ENCODE measurements at places on chromosomes 12 and 14.

DNA sequence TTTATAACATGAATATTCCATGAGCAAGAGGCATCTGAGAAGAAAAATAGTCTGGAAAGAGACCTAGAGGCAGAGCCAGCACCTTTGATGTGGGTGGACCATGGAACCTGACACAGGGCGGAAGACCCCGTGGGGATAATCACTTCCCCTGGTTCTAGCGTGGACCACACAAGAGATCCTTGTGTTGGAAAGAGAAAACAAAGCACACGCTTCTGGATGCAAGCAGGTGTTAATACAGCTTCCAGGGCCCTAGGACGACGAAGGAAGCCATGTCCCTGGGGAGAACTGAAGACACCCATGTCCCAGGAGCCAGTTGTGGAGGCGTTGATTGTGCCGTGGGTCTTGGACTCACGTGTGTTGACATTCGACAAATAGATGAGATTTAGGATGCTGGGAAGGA is 102.9 kb downstream of the ADGRD1 start:
- no peak for DNase-seq

DNA sequence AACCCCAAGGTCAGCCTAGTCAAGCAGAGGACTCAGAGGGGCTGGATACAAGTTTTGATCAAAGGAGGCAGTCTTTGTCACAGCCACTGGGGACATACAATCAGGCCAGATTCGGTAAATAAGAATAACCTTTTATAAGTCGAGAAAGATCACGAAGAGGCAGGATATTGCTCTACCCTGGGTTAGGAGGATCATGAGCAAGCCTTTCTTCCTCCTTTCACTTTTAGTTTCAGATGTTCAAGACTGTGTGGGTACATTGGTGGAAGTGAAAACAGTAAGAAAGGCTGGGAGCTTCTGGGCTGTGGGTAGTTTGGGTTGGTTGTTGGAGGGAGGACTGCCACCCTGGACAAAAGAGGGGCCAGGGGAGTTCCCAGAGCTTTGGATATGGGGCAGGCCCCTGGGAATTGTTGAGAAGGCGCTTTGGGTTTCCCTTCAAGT is 127.7 kb downstream of the SNAPC1 start:
- no peak for DNase-seq

GRCh38 chr12:6961278-6961694 is 9.2 kb downstream of the PHB2 start:
- DNase-seq = no peak

DNA sequence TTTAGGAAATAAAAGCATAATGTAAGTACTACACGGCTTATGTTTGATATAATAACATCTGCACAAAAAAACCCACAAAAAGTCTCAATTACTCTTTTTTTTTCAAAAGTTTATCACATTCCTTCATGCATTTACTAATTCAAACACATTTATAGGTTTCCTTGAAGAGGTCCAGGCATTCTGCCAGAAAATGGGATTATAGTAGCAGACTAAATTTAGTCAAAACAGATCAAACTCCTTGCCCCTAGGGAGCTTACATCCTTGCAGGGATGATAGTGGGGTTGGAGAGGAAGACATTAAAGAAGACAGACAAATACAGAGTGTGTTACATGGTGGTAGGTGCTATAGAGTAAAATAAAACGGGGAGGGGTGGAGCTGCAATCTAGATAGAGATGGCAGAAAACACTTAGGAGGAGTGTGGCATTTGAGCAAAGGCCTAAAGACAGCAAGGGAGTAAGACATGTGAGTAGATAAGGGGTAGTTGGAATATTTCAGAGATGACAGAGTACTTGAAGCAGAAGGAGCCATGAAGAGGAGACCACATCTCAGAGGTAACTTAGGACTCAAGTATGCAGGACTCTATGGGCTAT is 266.9 kb downstream of the PPFIA2 start:
- DNase-seq = no peak

GRCh38 chr12:132185705-132186104 is 41.4 kb downstream of the NOC4L start:
- no peak for DNase-seq

GRCh38 chr12:126362493-126362892 is 1297.3 kb downstream of the AACS start:
- DNase-seq = no peak

DNA sequence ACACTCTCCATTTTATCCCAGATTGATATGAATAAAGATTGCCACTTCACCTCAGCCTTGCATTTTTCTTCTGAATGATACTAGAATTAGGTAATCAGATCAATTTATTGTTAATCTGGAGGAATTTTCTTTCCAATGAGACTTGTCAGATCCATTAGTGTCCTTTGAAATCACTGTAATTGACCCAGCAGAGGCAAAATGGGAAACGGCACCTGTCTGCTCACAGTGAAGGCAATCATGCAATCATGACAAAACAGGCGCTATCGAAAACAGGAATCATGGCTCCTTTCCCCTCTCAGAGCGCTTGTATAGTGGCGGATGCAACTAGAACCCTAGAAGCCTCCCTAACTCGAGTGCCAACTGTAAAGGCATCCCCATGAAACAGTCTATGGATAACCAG is 417.6 kb downstream of the GALC start:
- no peak for DNase-seq

- DNase-seq = no peak
Measured at GRCh38 chr14:105851716-105852377, 325.5 kb downstream of the TMEM121 start.

GRCh38 chr12:88805692-88806091 is 225.4 kb upstream of the KITLG start:
- DNase-seq = no peak

DNA sequence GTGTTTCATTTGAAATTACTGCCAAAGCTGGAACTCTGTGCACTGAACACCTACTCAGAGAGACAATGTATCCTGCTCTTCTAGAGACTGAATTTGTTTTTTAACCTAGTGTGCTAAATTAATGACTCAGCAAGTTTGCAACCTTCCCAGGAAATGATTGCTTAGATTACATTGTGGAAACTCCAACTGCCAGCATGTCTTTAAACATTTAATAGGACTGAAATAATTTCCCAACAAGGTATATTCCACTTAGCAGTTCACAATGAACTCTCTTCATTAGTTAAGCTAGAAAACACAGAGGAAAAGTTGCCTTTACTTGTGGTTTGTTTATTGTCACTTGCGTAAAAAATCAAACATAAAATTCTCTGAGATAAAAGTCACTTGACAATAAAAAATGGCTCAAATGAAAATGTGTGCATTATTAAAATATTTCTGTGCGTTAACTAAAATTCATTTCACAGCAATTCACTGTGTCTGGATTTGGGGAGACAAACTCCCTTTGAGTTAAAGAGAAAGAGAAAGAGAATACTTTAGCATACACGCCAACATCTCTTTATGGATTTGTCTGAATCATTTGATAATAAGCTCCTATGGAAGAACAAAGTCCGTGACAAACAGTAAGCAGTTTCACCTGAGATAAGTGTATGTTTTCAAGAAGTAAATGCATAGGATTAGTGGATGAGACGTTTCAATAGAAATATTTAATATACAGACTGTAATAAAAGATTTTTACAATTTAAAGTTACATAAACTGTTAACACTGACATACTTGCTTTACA is 284.0 kb downstream of the PRKD1 start:
- DNase-seq = no peak

GRCh38 chr12:122202017-122202416 is 1.5 kb upstream of the B3GNT4 start:
- DNase-seq = no peak

DNA sequence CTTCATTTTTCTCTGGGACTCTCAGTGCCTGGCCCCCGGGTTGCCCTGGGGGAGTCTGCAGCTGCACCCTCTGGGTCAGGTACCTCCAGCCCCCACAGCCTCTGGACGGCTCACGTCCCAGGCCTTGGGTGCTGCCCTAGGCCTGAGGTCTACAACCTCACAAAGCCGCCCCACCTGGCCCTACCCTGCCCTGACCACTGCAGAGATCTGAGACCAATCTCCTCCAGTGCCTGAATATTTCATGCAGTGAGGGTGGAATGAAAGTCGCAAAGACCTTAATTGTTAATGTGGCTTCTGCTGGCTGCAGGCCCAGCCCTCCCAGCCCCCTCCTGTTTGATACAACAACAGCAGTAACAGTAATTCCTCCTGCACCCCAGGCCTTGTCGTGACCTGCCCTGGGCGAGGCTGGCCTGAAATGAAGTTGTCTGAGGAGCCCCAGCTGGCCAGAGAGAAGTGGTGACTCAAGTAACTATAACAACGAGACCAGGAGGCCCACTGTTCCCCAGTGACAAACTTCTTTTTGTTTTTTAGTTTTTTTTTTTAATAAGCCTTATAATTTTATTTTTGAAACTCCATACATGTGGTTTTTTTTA is 8.8 kb upstream of the CCDC85C start:
- no peak for DNase-seq

DNA sequence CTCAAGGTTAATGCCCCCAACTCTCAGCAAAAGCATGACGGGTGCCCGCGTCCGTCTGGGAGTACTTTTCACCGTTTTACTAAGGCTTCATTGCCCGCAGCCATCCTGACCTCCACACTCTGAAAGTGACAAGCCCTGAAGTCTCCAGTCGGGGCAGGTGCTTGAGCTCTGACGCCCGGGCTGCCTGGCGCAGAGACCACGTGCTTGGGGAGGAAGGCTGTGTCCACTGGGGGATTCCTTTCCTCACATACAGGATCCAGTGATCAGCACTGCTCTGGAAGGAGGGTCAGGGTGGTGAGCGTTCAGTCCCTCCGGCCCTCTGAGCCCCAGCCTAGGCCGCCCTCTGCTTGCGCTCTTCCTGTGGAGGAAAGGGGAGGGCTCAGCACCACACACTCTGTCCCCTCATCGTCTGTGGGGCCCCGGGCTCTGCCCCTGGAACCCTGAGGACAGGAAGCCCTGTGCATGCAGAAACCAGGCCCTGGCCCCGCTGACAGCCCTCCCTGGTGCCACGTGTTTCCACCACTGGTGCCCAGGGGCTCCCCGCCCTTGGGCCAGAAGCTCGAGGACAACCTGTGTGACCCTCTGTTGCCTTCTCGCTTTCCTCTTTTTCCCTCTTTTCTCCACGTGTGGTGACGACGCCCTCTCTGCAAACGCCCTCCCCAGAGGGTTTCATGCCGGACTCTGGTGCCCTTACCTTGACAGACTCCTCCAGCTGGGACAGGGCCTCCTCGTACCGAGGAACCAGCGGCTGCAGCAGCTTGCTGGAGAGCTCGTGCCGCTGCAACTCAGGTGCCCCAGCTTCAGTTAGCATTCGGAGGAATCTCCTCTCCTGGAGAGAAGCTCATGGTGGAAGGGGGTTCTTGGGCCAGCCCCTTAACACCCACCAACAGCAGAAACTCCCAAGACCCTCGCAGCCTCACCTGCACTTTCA is 4.9 kb downstream of the DDX51 start:
- no peak for DNase-seq

DNA sequence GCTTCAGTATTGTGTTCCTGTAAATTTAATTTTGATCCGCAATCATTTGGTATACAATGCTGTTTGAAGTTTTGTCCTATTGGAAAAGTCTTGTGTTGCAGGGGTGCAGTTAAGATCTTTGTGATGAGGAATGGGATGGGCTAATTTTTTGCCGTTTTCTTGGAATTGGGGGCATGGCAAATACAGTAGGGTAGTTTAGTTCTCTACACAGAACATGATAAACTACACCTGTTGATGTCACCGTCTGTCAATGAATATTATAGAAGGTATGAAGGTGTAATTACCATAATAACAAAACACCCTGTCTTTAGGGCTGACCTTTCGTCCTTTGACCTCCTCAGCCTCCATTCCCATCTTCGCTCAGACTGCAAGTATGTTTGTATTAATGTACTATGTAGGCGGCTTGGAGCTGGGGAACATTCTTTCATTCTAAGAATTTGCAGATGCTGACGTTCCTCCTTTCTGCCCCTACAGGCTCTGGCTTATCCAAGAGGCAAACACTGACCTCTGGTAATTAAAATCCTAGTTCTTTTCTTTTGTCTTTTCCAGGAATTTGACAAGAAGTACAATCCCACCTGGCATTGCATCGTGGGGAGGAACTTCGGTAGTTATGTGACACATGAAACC is 1.7 kb downstream of the DYNLL1 start:
- DNase-seq = no peak

DNA sequence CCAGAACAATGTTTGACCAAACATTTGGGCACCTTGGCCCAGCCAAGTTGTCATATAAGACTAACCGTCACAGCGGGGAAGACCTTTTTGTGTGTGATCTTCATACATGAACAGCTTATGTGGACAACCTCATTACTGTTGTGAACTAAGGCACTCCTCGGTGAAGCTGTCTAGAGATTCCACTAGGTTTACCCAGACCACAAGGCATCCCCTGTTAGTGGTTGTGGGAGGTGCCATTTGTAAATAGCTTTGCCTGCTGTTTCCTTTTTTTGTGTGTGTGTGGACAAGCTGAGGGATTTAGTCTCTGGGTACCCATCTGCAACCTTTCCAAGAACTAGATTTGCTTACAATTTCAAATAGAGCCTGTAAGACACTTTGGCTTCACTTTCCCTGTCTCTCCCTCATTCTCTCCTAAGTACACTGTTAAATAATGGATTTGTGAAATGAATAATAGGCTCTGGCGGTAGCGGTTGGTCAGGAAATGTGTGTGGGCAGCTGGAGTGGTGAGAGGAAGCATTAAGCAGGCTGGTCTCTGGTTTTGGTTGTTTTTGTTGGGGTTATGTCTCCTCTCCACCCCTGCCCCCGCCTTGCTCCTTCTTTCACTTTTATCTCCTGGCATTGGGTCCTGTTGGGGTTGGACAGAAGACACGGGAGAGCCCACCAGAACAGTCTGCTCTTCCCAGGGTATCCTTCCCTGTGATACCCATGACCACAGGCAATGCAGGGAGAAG is 727.6 kb downstream of the VRK1 start:
- DNase-seq = no peak

DNA sequence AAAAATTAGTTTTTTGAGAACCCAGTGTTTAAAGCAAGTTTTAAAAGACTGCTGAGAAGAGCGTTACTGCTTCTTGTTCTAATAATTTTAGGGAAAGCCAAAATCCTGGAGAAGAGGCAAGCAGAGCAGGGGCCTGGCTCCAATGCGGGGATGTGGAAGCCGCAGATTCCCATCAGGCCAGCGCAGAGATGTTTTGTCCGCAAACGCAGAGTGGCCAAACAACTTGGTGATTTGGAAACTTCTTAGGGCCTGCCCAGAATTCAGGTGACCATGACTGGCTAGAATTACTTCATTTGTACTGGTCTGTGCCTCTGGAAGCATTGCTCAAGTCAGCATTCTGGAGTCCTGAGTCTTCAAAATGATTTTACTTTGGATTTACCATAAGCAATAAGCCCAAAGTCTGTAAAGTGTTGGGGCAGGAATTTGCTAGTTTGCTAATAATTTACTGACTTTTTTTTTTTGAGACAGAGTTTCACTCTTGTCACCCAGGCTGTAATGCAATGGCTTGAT is 208.4 kb downstream of the PPM1H start:
- no peak for DNase-seq

GRCh38 chr12:124298685-124299410 is 4.0 kb downstream of the RFLNA start:
- DNase-seq = no peak

- no peak for DNase-seq
Measured at GRCh38 chr12:29611906-29612305, 114.4 kb upstream of the OVCH1 start.

GRCh38 chr12:568486-568885 is 94.8 kb downstream of the NINJ2 start:
- no peak for DNase-seq

Measured in NT2/D1 (cell line).